ENCODE measurements at places on chromosomes 6 and 20.

- DNase-seq = no peak
Measured at GRCh38 chr20:36875702-36876472, at the start of gene TLDC2. TSS of gene TLDC2 (plus strand) at chr20:36876138. CDS start at chr20:36876175, 37 bp downstream.

- DNase-seq = no peak
Measured at GRCh38 chr6:151381722-151382121, 9.6 kb downstream of the ZBTB2 start.

DNA sequence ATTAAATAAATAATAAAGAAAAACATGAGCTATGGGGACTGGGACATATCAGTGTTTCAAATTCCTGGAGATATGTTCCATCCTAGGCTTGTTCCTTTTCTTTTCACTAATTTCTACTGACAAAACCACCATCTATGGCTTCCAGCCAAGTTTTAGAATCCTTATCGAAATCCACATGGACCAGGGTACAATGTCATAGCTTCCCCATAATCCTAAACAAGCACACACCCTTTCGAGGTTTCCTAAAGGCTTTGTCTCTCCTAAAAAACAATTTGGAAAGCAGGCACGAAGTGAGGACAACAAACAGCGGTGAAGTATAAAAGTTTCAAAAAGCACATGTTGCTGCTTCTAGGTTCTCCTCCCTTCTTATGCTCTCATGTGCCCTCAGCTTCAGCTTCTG, 13.3 kb upstream of the DST start:
- DNase-seq = no peak

- DNase-seq = no peak
Measured at GRCh38 chr6:101379926-101380325, 13.6 kb upstream of the GRIK2 start.

DNA sequence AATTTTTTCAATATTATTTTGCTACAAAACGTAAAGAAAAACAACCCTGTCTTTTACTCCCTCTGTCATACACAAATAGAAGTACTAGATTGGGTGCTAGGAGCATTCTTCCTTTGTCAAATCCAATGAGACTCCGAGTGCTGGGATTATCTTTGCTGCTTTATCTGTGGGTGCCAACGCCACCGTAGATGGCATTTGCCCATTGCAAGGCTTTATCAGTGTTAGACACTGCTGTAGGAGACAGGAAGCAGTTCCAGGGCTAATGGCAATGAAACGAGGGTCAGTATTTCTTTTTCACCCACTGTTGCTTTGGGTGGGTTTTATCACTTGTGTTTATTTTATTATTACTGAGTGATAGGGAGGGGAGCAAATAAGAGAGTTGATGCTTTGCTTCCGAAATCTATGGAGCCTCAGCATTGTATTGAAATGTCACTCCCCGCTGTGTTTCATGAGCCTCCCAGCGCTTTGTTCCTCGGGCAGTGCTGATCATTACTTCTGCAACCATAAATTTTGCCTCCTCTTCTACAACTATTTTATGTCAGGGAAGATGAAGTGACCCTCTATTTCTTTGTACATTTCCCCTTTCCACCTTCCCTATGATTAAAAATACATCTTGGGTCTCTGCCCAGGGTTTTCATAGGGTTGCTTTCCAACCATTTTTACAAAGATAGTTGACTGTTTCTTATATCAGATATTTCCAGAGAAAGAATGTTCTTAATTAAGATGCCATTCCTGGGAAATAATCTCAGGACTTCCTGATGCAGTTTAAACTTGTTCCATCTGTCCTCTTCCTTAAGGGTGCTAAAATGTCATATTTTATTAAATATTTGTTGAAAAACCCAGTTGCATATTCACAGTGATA, 86.7 kb upstream of the LAMP5 start:
- DNase-seq = no peak

DNA sequence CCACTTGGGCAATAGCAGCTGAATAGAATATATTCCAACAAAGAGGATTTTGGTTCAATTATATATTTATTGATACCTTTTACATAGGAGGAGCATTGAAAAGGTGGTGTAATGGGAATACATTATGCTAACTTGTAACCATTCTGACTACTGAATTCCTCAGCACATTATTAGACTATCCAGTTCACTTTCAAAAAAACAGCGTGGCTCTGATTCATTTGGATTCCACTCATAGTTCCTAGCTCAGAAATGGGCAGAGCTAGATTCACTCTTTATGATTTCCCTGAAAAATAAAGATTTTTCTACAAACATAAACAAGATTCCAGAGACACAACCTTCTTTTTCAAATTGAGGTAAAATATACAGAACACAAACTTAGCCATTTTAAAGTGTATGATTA, 9.2 kb upstream of the TRERF1 start:
- DNase-seq = no peak

DNA sequence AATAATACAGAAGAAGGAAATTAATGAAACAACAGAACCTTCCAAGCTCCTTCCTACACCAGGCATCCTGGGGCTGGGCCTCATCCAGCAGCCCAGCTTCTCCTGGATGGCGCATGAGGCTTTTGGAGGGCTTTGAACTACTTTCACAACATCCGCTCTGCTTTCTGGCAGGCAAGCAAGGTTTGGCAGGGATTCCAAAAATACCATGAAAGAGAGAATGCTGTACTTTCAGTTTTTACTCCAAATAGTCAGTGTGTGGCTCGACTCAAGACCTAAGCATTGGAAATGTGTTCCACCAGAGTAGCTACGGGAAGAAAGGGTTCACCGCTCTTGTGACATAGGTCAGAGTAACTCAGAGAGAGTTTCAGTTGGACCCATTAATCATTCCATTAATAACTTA, 125.4 kb downstream of the OPRM1 start:
- peak; percentile 20 for DNase-seq

Measured in brain pericyte (primary cell).